Hypothalamus (tissue), 51 donors: ENCODE measurements at places on chromosomes 6 and 20.

DNA sequence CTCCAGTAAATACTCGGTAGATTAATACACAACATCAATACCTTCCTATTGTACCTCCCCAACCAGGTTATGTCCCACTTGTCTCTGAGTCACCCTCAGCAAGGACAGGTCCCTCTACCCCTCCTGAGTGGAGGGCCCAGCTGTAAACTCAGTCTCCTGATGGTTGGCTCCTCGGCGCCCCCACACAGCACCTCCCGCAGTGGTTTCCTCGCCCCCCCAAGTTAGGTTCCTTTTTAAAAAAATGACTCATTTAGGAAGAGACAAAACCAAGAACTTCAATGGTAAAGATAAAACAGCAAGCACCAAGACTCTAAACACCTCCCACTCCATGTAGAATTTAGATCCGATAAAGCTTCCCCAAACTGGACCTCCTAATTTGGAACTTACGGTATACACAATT lies 83.5 kb downstream of the TRERF1 start:
- DNase-seq: no peak

- no peak for DNase-seq
Observed at GRCh38 chr6:3762359-3762758, 10.8 kb upstream of the PXDC1 start.

DNA sequence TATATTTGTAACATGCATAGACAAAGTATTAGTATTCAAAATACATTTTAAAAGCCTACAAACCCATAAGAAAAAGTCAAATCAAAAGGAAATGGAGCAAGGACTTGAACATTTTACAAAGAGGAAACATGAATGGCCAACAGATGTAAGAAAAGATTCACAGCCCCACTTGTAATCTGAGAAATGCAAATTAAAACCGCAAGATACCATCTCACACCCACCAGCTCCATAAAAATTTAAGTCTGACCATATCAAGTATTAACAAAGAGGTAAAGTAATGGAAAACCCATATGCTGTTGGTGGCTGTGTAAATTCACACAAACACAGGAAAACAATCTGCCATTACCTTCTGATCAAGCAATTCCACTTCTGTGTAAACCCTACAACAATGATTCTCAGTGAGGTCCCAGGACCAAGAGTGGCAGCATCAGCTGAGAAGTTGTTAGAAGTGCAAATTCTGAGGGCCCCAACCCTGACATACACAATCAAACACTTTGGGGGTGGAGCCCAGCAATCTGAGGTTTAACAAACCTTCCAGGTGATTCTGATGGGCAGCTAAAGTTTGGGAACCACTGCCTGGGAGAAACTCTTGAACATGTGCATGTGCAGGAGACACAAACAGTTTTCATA lies 30.9 kb downstream of the BCL2L1 start:
- no peak for DNase-seq

DNA sequence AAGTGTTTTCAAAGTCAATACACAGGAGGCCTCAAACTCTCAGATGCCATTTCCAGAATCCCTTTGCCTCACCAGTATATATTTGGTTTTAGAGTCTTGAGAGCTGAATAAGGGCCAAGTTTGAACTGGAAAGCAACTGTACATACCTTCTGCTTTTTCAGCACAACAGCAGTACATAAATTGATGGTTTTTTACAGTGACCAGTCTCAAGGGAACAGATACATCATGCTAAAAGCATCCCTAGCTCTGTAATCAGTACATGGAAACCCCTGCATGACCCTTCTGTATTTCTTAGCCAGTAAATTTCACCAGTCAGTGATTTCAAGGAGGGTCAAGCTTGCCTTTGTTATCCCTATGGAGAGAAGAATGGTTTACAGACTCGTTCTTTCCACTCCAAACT lies 40.6 kb upstream of the ECHDC1 start:
- no peak for DNase-seq

- DNase-seq: no peak
Observed at GRCh38 chr6:138520463-138520862, 21.2 kb upstream of the NHSL1 start.

GRCh38 chr20:63132131-63132714 lies 83.7 kb downstream of the YTHDF1 start:
- no peak for DNase-seq

GRCh38 chr6:123966618-123967017 lies 163.0 kb downstream of the NKAIN2 start:
- no peak for DNase-seq

GRCh38 chr6:43717822-43718221 lies 30.2 kb upstream of the MRPS18A start:
- no peak for DNase-seq

GRCh38 chr6:168709390-168709789 lies 268.4 kb downstream of the SMOC2 start:
- no peak for DNase-seq

GRCh38 chr20:3483784-3484183 lies 13.0 kb downstream of the ATRN start:
- no peak for DNase-seq

DNA sequence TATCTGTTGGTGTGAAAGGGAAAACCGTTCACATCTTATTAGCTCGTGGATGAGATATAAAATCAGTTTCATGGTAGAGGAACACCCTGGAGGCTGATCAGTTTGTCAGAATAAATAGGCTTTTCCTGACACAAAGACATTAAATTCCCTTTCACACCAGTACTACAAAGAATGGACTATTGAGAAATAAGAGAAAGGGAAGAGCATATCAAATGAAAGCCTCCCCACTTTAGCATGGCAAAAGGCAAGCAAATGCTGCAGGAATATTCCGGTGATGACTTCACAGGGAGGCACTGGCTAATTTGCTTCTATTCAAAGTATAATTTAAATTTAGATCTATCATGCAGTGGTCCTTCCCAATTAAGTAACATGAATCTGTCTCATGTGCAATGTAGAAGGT lies 115.9 kb upstream of the AGPAT4 start:
- DNase-seq: no peak

DNA sequence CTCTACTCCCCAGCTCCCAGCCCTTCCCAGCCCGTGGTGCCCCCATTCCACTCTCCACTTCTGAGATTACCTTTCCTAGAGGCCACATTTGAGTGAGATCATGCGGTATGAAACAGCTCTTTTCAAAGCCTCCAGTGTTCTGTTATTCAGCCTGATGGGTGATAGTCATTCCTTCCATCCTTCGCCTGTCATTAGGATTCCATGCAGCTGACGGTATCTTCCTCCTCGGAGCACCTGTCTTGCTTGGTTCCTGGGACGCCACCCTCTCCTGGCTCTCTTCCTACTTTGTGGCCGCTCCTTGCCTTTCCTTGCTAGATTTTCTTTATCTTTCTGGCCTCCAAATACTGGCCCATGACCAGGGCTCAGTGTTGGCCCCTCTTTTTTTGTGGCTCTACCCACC lies 137.0 kb downstream of the ARID1B start:
- no peak for DNase-seq

DNA sequence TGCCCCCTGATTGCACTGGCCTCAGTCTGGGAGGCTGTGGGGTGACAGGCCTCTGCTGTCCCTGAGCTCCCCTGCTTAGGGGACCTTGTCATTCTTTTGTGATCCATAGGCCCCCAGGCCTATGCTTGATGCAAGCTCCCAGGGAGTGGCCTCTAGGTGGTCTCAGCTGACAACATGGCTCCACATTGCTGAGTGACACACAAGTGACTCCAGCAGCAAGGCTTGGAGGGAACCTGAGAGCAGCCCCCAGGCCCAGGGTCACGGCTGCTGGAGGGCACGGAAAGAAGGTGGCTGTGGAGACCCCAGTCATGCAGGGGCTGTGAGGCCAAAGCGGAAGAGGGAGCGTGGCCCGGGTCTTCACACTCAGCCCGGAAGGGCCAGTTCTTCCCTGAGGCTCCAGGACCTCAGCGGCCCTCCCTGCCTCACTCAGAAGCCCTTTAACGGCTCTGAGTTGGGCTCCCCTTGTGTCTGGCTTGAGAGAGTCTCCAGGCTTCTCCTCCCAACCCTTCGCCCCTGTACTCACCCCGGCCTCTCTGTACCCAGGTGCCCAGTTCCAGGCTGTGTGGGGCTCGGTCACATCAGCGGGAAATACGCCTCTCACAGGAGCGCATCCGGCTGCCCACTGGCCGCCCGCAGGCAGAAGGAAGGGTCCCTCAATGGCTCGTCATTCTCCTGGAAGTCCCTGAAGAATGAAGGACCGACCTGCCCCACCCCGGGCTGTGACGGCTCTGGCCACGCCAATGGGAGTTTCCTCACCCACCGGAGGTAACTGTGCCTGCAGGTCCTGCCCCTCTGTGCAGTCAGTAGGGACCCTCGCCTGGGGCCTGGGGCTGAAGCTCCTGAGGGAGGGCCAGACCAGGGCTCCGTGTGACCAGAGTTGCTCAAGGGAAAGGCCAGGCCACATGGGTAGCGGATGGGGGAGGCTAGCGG lies 23.7 kb upstream of the PCMTD2 start:
- DNase-seq: no peak

DNA sequence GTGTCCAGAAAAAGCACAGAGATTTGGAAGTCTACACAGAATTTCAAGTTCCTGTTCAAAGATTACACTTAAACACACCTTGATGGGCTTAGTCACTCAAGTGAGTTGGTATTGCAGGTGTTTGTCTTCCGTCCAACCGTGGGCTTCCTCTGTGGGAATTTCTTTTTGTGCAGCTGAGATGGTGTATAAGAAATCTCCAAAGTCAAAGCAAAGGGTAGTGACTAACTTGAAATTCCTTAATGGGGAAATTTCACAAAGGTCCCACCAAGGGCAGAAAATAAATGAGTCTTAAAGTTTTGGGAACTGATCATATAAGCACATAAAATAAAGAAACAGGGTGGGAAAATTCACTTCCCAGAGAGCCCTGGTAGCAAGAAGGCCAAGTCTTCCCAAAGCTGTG lies 102.0 kb upstream of the TNFAIP3 start:
- DNase-seq: no peak

DNA sequence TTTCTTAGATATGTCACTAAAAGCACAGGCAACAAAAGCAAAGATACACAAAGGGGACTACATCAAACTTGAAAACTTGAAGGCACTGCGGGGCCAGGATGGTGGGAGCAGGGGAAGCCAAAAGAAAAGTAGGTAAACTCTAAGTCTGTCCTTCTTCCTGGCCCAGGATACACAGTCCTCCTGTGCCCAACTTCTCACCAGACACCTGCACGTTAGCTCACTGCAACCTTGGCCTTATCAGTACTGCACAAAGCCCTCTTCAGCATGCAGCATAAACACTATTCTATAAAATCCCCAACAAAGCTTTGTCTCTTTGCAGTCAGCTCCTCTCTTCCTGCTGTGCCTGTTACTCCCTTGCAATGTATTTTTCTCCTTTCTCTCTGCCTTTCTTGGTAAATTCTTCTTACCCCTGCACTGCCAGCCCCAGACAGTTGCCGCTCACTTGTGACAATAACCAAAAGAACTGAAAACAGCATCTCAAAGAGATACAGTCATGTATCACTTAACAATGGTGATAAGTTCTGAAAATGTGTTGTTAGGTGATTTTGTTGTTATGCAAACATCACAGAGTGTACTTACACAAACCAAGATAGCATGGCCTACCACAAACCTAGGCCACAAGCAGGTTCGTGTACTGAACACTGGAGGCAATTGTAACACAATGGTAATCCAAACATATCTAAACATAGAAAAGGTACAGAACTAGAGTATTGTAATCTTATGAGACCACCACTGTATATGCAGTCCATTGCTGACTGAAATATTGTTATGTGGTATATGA lies 51.2 kb downstream of the NINL start:
- no peak for DNase-seq

DNA sequence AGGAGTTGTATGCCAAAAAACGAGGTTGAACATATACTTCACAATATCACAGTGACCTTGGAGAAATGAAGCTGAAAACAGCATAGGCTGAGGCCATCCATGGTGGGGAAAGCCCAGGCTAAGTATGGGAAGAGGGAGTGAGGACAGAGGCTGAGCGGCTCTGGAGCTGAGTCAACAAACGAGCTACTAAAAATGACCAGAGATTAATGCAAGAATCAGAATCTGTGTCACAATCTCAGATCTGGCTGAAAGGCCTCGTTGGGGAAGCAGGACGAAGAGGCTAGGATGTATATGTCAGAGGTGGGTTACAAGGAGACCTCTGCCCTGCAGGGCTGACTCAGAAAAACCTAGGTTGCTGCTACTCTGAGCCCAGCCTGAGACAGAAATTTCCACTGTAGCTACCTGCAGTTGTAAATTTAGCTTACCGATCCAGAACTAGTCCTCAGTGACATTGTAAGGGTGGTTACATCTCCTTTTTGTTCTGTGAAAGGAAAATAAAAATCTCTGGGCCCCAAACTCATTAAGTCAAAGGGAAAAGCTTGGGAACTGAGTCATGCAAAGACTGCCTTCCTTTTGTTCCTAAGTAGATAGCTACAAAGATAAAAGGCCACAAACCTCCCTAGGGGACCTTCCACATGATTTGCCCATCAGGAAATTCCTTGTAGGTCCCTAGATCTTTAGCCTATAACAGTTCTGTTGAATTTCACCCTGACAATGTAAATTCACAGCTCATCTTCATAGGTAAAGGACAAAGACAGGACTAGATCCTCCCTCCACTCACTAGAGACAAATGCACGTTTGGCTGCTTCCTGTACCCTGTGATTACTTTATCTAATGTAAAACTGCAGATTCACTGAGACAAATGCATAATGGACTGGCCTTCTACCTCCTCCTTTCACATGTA lies 8.5 kb upstream of the TUBB2A start:
- DNase-seq: no peak

DNA sequence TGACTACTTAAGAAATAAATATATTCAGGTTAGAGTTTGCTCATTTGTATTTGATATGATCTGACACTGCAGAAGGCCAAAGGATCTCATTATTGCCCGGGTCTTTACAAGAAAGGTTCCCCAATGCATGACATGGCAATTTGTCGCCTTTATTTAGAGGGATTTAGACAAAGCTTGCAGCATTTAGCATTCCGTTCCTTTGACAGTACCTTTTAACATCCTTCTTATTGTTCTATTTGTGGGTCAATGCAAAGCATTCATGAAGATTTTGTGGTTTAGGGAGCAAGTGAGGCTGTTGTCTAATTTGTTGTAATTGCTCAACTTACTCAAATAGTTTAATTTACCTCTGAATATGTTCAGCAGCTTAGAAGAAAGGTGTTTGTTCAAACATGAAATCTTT lies 230.8 kb upstream of the FLRT3 start:
- no peak for DNase-seq
